ENCODE measurements at places on chromosomes 6 and 20.
A peak's percentile ranks its signal among the peaks of the same experiment; 100 is the strongest.

GRCh38 chr6:98142839-98143238 lies 691.5 kb upstream of the POU3F2 start:
- DNase-seq = no peak

GRCh38 chr20:56181583-56181982 lies 66.9 kb upstream of the MC3R start:
- peak; percentile 20 for DNase-seq

GRCh38 chr6:119227377-119227776 lies 122.2 kb downstream of the MAN1A1 start:
- DNase-seq = no peak

DNA sequence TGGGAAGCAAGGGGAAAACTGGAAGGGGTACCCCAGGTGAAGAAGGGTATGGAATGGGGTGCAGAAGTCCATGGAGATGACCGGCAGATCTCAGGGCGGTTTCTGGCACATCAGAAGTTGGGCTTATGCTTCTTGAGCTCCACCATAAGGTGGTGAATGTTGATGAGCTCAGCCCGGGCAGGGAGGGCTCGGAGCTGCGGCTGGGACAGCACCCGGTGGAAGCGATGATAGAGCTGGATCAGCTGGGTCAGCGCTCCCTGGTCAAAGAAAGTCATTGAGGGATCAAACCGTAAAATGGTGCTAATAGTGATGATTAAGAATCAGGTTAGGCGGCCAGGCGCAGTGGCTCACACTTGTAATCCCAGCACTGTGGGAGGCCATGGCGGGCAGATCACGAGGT lies 20.9 kb downstream of the VPS52 start:
- DNase-seq = no peak

All from SK-MEL-5 (cell line).